Left renal cortex interstitium (tissue), 4 donors: ENCODE measurements at places on chromosomes 1 and 21. TPM values are rescaled to one million over a fixed set of nuclear protein-coding genes. Genes with fewer than 3 reads are reported as not detected.

FAM110D gene
- 1.3 TPM for polyA plus RNA-seq

FAM151A gene
- polyA plus RNA-seq, result 38.9 TPM

SLC35F3 gene
- 0.58 TPM for polyA plus RNA-seq

TNFSF18 gene
- polyA plus RNA-seq, result 0.20 TPM

TOMM40L gene
- polyA plus RNA-seq, result 12.7 TPM

ETNK2 gene
- 29.9 TPM for polyA plus RNA-seq

ZNF593OS gene
- 0.41 TPM for polyA plus RNA-seq

ACOT11 gene
- polyA plus RNA-seq, result 9.3 TPM

GRCh38 chr1:234238060-234238459, 135.2 kb upstream of the COA6 start:
- DNase-seq, result no peak

- DNase-seq, result no peak
Observed at GRCh38 chr1:180031664-180032063, 77.1 kb downstream of the CEP350 start.

GRCh38 chr1:49016030-49016977, 239.6 kb upstream of the BEND5 start:
- no peak for DNase-seq

DNA sequence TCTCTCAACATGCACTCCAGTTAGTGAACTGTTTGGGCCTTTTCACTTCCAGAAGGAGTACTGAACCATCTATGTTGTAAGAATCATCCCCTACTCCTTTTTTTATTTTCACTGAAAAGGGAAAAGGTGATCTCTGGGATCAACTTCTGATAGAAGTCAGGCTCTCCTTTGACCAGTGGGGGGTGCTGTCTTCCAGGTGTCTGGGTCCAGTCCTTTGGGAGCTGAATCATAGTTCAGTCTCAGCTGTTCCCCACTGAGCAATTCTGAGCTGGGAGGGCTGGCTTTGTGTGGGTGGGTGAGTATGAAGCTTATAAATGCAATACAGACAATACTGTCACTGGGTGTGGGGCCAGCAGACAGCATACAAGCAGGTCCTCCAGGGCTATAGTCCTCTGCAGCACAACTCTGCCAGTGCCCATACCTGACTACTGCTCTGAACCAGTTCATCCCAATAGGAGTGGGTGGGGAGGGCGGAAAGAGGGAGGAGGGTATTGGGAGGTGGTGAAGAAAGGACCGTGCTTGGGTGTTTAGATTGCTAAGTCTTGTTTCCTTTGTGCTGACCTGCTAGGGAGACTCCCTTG, 12.5 kb upstream of the SARS1 start:
- no peak for DNase-seq

DNA sequence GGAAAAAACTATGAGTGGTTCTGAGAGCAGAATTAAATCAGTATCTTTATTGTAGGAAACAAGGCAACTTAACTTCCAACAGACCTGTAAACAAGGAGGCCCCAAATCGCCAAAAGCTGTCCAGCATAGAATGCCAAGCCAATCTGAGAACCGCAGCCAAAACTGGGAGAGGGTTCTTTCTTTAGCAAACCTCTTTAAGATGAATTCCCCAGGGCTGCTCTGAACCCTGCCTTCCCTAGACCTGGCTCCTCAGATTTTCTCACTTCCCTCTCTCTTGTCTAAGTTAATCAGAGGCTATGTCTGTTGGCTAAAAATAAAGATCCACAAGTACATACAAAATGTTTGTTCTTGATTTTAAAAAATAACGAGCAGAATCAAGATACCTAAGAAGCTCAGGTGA, 141.4 kb downstream of the SMYD3 start:
- DNase-seq, result no peak

DNA sequence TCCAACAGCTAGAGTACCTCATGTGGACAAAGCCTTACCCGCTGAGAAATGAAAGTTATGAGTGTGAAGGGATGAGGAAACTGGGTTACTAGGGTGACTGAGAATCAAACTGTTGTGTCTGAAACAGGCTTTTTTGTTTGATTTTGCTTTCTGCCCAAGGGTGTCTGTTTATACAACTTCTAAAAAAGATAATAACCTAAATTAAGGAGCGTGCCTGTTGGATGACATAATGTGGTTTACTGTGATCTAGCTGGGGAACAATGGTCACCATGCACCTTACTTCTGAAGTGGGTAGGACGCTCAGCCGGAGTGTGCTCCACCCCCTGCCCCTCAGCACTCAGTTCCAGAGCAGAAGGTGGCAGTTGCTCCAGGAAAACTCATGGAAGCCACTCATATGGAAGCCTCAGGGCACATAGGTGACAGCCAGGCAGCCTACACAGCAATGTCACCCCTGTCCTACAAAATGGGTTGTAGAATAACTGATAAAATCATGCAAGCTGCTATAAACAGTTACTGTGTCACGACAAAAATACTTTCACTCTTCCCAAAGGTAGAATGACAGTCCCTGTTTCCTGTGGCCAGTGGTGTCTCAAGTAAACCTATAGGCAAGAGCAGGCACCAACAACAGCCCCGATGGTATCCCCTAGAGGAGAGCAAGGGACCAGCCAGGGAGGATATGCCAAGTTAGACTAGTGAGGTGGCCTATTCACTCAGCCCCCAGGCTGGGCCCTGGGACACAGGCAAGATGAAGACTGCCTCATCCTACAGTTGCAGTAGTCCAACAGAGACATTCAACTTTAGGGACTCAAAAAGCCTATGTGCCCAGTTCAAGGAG, 29.3 kb downstream of the SIPA1L2 start:
- no peak for DNase-seq

DNA sequence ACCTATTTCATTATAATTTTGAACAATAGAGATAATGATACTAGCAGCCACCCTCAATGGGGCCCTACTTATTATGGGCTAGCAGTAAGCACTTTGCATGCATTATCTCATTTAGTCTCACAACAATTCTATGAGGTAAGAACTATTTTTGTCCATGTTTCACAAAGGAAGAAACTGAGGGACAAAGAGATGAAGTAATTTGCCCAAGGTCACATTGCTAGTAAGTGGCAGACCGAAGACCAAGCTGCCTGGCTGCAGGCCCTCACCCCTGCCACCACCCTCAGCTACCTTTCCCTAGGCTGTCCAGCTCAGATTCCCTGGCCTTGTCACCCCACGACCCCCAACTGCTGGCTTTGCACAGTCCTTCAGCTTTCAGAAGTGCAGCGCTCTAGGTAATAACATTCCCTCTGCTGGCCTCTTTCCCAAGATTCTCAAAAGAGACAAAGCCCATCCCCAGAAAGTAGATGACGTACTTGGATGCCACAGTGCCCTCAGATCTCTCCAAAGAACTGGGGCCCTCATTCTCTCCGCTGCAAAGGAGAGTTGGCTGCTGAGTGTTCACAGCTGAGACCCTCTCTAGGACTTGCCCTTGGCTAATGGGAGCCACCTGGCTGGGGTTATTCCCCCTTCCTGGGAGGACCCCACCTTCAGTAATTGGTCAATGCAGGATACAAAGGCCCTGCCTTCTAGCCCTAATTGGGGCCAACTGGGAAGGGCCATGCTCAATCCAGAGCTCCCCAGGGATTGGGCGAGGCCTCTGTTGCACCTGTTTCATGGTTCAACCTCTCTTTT, 39.5 kb downstream of the IRF2BP2 start:
- no peak for DNase-seq

DNA sequence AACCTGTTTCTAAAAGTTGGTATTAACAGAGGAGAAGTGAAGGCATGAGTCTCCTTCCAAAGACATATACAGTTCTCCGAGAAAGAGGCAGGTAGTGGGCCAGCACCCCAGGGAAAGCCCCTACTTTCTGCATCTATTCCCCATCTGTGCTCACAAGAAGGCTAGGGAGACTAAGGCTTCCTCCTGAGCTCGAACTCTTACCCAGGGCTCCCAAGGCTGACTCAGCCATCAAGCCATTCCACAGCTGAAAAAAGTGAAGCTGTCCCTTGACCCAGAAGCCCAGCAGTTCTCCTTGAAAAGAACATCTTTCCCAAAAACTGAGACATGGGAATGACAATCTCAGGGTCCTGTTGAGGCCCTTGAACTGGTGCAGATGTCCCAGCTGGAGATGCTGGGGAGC, 1.9 kb upstream of the PADI3 start:
- no peak for DNase-seq

- DNase-seq, result no peak
Observed at GRCh38 chr21:44966135-44967081, 26.6 kb downstream of the SLX9 start.

GRCh38 chr1:60813071-60813470, 269.3 kb upstream of the NFIA start:
- DNase-seq, result no peak
